Large intestine (tissue), 12 donors: ENCODE measurements at places on chromosomes 16 and 17. TPM values are rescaled to one million over a fixed set of nuclear protein-coding genes. Genes with fewer than 3 reads are reported as not detected.

RDM1 gene
- polyA plus RNA-seq: 5.6 TPM

- no peak for DNase-seq
Observed at GRCh38 chr17:5913032-5913531, 157.1 kb upstream of the WSCD1 start.

KLHL11 gene
- 5.6 TPM for polyA plus RNA-seq

GJC1 gene
- polyA plus RNA-seq: 8.2 TPM

DNA sequence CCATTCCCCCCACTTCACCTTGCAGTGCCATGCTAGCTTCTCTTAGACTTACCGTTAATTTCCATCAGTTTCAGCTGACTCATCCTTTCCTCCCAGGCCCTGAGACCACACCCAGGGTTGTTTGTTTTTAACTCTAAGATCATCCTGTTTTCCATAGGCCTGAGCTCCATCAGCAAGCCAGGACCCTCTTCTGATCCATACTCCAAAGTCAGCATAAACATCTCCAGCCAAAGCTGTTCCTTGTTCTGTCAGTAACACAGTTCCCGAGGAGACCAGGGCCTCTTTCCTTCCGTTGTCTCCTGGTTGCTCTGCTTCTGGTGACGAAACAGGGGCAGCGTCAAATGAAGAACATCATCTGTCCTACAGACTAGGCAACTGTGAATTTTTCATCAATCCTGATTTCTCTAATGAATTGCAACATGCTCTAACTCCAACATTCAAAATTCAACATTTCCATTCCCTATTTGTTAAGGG, 83.8 kb upstream of the HNF1B start:
- no peak for DNase-seq

- DNase-seq: no peak
Observed at GRCh38 chr16:12794486-12795387, 8.9 kb downstream of the CPPED1 start.

GRCh38 chr17:76363107-76363842, 9.6 kb upstream of the PRPSAP1 start:
- DNase-seq: no peak
